Mesenteric fat pad (tissue), 1 donor: ENCODE measurements at places on chromosomes 7 and 10. TPM values are rescaled to one million over a fixed set of nuclear protein-coding genes. Genes with fewer than 3 reads are reported as not detected.

Gene KCNH2
- total RNA-seq: 0.32 TPM

DNA sequence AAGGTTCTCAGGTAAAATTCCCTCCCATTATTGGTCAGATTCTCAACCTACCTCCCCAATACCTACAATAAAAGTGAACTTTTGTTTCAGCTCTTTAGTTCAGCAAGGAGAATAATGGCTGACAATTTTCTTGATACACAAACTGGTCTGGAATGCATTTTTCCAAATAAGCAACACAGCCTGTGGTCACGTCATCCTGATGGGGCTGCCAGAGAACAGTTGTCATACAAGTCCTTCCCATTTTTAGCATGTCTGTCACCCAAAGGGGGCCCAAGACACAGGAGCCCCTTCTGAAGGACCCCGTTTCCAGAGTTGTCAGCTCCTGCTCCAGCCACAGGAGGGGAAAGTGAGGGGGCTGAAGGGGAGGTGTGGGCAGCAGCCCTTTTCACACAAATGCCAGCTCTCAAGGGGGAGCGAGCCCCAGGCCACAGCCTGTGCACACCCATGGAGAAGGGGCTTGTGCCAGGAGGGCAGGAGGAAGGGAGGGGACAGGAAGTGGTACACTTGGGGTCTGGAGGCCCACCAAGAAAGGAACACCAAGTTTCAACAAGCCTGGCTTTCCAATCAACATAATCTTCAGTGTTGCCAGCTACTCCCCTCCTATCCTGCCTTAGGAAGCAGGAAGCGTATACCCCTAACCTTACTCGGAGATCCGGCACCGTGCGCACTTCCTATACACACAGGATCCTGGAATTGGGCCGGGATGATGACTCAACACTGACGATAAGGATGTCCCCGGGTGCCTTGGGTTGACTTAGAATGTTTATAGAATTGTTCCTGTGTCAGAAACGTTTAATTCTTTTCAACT, 43.4 kb upstream of the PDLIM1 start:
- DNase-seq: no peak

- no peak for DNase-seq
Measured at GRCh38 chr7:118057404-118057803, 126.6 kb upstream of the LSM8 start.

DNA sequence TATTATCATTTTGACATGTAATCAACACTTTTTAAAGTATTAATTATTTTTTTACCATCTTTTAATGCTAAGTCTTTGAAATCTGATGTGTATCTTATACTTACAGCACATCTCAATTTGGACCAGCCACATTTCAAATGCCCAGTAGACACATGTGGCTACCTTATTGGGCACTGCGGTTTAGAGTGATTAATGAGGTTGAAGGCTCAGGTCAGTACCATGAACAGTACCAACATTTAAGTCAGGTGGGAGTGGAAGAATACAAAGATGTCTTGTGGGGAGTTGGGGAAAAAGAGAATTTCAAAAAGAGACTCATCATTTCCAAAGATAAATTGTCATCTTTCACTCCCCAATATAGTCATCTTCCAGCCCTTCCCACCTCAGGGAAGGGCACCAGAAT, 40.5 kb downstream of the COL28A1 start:
- DNase-seq: no peak

DNA sequence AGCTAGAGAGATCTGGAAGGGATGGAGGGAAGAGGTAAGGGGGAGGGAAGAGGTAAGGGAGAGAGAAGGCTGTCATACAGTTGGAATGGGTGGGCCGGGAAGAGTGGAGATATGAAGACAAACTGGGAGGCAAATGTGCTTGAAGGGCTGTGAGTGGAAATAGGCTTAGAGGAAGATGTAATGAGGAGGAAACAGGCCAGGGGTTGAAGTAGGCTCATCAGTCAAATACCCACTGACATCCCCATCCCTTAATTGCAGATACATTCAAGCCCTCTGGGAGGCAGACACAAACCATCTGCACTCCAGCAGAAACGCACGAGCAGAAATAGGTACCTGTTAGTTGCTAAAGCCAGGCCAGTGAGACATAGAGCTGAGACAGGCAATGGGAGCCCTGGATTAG, 2.1 kb downstream of the SYNPO2L start:
- DNase-seq: no peak

GRCh38 chr7:151752816-151753595, 123.9 kb downstream of the PRKAG2 start:
- no peak for DNase-seq

- no peak for DNase-seq
Measured at GRCh38 chr7:126702242-126703016, 550.3 kb downstream of the GRM8 start.
